ENCODE measurements at places on chromosomes 12 and 14.

DNA sequence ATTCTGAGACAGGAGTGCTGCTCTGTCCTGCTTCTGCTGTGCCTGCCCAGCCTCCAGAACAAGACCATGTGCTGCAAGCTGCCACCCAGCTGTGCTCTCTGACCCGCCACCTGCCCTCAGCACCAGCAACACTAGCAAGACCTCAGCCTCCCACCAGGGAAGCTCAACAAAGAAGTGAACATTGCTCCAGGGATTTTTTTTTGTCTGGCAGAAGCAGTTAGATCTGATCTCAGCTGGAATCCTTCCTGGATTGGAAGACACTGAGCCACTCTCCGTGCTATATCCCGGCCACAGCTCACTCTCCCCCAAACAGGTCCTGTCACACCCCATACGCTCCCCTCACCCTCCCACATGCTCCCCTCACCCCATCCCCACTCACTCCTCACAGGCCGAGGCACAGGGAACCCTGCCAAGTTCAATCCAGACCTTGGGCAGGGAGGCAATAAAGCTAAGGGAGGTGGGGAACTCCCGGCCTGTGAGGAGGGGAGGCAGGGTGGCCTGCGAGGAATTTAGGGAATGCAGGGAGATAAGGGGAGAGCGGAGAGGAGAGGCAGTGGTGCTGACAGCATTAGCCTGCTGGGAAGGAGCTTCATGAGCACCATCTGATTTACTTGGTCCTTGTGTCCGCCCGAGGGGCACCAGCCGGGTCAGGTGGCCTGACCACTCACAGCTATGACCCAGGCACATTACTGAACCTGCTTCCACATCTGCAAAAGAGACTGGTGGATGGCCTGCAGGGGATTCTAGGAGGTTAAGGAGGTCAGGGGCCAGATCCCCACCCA is 29.7 kb downstream of the CCDC85C start:
- DNase-seq, result no peak

GRCh38 chr12:56408799-56409417 is 40.3 kb downstream of the TIMELESS start:
- DNase-seq, result no peak

DNA sequence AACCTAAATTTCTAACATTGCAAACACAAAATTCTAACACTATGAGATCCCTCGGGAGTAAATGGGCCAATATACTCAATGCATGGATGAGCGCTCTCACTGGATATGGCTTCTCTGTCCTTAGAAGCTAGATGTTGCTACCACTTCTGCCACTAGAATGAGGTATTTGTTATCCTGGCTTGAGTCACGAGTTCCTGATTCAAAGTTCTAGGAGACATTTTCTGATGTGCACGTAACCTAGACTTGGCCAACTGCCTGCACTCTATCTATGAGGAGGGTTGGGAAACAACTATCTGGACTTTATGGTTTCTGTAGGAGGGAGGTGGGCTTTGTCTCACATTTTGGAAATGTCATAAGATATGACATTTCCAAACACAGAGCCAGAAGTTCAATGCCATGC is 37.6 kb downstream of the FERMT2 start:
- no peak for DNase-seq

DNA sequence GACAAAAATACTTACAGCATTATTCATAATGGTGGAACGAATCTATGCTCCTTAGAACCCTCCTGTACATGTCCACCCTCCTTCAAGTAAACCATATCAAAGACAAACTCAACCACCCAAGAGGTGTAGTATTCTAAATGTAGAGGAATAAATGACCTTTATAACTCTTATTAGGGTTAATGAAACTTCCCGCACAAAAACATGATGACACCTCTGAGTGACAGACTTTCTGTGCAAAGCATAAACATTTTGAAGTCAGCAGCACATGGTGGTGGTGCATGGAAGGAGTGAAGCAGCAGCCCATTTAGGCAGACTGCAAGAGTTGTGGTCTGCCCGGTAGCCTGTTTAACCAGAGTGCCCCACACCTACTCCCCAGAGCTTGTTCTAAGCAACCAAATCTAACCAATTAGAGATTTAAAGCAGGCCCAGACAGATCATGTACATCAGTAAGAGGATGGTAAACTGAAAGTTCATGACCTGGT is 615 bp upstream of the ASB8 start:
- DNase-seq, result peak; percentile 25

DNA sequence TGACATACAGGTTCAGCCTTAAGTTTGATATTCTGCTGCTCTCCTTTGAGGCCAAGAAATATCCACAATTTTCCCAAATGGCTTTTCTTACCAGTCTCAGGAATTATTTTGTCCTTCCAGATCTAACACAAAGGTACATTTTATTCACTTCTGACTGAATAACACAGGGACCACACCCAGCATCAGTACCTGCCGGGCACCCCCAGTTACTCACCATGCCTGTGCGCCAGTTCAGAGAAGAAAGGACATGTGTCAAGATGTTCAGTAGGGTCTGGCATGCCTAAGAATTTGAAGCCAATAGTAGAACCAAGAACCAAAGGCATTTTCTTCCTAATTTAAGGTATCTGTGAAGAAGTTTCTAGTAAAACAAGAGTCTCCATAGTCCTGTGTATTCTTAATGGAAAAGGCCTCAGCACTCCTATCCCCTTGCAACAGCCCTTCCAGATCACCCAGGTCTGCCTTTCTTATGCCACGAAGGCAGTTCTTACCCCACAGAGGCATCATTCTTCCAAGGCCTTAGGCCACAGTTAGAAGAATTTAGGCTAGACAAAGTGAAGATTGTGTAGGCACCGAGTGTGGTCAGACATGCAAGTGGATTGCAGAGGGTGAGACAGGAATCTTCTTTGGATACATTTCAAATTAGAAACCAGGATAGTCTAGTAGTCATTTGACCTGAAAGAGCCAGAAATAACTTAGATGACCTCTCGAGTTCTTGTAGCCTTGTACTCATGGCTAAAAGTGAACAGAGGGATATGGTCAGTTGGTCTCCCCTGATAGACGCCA is 140.1 kb upstream of the HIF1A start:
- DNase-seq, result no peak

DNA sequence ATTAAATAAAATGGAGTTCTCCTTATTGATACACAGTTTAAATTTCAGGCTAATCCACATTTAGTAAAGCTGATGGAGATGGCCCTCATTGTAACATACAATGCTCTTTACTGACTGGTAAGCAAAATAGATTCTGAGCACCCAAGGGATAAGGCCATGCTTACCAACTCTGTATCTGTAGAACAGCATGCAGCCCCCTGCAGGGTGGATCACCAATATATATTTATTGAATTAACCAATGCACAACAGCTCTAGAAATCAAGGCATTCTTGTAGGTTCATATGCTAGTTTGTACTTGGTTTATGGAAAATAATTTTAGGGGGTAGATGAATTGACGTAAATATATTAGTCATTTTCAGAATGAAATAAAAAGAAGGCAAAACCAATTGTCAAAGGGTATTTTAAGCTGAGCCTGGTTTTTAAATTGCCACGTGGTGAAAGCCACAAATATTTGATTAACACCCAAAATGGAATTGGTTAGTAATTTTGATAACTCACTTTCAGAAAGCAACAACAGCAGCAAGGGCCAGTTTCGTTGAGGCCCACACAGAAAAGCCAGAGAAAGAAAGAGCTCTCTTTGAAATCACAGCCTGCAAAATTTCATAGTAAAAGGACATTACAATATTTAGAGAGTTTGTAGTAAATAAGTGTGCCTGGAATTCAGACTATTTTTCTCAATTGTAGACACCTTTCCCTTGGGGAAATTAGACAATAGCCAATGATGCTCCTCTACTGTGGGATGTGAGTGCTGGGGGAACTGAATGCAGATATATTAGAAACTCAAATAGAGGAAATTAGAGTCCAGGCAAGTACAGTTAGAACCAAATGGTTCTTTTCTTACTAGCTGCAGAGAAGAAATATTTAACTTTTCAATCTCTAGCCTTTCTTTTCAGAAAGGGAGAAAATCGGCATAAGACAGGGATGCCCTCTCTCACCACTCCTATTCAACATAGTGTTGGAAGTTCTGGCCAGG is 216.2 kb upstream of the ABCD2 start:
- no peak for DNase-seq

DNA sequence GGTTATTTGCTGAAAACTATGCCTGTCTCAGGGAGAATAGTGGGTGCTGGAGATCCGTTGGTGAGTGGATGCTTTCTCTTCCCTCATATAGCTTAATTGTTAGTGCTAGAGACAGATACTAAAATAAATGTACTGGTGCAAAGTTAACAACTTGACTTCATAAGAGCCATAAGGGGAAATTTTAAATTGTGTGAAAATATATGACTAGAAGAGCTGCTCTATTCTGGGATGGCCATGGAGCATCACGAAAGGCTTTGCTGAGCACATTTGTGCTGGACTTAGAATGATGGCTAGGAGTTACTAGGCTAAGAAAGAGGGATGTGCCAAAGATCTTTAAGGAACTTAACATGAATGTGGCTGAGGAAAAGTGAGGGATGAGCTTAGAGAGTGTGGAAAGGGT is 668.8 kb downstream of the NRXN3 start:
- DNase-seq, result no peak

- peak; percentile 51 for DNase-seq
Measured at GRCh38 chr12:14399871-14400270, 34.4 kb downstream of the ATF7IP start.

- DNase-seq, result no peak
Measured at GRCh38 chr14:53620317-53620716, 336.3 kb downstream of the BMP4 start.

DNA sequence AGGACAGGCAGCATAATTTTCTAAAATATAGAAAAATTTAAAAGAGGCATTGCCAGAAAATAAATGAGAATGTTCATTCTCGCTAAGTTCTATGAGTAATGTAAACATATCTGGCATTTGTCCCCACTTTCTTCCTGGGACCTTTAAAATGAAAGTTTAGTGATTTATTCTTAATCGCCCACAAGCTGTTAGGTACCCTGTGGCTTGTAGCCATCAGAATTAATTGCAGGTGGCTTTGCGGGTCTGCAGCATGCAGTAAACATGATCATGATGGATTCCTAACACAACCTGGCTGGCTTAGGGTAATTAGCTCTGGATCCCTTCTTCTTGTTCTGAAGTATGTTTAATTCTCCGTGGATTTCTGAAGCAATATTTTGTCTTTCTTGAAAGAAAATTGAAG is 103.5 kb upstream of the FRMD6 start:
- no peak for DNase-seq

GRCh38 chr12:120012067-120012621 is 23.1 kb downstream of the BICDL1 start:
- peak; percentile 95 for DNase-seq

- DNase-seq, result no peak
Measured at GRCh38 chr12:105030820-105031807, 45.0 kb downstream of the NOPCHAP1 start.

DNA sequence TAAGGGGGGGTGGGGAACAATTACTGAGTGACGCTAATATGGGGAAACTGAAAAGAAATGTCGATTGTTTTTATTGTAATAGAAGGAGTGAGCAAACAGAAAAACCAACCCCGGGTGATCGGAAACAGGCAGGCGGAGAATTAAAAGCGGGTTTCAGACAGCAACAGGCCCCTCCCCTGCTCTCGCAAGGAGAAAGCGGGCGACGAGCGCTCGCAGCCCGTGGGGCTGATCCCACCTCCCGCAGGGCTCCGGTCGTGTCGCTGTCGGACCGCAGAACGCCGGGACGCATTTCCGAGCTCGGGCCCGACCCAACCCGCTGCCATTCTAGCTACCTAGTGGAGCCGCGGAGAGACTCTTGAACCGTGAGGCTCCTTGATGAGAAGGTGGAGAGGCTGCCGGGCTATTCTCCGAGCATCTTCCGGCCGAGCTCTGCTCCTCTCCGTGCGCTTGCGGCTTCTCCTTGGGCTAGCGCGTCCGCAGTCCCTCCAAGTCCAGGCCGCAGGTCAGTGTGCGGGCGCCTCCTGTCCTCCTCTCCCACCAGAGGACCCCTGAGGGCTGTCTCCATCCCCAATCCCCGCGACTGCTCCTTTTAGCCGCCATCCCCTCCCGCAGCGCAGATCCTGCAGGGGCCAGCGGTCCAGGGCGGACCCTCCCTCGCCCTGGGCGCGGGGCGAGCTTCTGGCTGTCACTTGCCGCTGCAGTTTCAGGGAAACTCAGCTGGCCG is 4.1 kb upstream of the PAX9 start:
- no peak for DNase-seq

DNA sequence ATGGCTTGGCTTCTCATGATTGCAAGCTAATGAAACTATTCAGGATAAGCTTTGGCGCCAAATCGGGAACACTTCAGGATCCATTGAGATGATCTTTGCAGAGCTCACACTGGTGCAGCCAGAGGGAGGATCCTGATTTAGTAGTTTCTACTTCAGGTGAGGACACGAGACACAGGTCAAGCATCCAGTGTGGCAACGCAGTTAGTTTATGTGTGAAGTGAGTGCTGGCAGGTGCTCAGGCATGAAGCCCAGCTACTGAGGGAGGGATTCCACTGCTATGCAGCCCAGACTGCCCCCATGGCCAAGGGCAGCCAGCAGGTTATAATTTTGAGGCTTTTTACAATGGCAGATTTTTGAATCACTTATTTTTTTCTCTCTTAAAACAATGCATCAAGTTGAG is 113.5 kb upstream of the PCED1B start:
- no peak for DNase-seq

GRCh38 chr14:73105727-73106126 is 30.6 kb upstream of the PSEN1 start:
- no peak for DNase-seq

DNA sequence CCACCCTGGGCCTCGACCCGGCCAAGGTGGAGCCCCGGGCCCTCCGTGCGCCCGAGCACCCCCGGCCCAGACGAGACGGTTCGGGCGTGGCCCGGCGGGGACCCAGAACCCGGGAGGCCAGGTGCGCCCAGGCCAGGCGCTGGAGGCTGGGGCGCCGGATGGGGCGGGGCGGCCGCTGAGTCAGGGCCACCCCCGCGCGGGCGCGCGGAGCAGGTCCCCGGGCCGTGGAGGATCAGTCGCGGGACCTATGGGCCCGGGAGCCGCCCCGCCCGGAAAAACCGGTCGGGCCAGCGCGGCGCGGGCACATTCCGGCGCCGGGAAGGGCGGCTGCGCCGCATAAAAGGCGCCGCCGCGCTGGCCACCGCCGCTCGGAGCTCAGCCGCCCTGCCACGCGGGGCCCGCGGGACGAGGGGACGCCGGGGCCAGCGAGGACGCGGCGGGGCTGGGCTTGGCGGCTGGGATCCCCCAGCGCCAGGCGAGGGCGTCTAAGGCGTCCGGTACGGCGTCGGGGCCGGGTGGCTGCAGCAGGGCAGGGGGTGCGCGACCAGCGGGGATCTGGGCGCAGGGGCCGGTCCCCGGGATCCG is 21.5 kb upstream of the KIF26A start:
- no peak for DNase-seq

- no peak for DNase-seq
Measured at GRCh38 chr12:117680312-117680711, 288.5 kb downstream of the KSR2 start.

GRCh38 chr12:115216301-115216700 is 532.3 kb upstream of the TBX3 start:
- no peak for DNase-seq

Measured in CD4-positive, alpha-beta T cell treated with Interleukin-12 subunit alpha and Interleukin-12 subunit beta, for 1 hour (primary cell).